ENCODE measurements at places on chromosomes 11 and 22.

- DNase-seq = no peak
Observed at GRCh38 chr11:70871881-70872280, 380.5 kb downstream of the SHANK2 start.

GRCh38 chr11:66315921-66316811, 678 bp downstream of the CD248 start:
- peak; percentile 40 for DNase-seq

GRCh38 chr22:47633111-47633510, 870.7 kb downstream of the TBC1D22A start:
- no peak for DNase-seq

- no peak for DNase-seq
Observed at GRCh38 chr11:134643115-134644012, 231.3 kb upstream of the B3GAT1 start.

DNA sequence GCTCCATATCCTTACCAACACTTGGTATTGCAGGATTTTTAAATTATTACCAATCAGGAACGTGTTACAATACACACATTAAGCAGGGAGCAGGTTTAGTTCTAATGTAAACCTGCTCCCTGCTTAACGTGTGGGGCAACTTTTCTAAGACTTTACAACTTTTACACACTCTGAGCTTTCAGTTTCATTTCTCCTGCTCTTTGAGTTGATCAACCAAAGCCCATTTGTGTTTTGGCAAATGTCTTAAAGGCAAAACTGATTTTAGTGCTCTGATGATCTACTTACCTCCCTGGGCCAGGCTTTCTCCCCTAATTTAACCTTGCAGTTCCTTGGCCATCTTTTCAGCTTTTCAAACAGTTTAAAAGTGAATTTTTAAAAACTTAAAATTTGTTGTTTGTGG, 70.9 kb downstream of the ZBTB44 start:
- no peak for DNase-seq

- DNase-seq = no peak
Observed at GRCh38 chr11:33507967-33508366, 192.7 kb downstream of the C11orf91 start.

GRCh38 chr22:47380692-47381091, 618.2 kb downstream of the TBC1D22A start:
- DNase-seq = no peak

- no peak for DNase-seq
Observed at GRCh38 chr11:102449651-102450570, 2.7 kb downstream of the TMEM123 start.

DNA sequence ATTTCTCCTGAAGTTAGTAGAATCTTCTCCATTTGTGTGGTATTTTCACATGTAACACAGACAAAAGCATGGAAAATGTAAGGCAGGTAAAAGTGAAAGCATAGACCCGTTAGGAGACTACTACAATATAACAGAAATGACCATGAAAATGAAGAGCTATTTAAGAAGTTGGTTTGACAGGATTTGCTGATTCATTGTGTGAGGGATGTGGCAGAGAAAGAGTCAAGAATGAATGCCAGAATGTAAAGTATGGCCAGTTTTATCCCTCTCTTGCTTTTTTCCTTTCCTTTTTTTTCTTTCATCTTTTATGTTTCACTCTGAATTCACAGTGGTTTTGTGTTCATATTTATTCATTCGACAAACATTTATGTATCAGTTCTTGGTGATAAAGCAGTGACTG, 115.9 kb downstream of the ARFGAP2 start:
- DNase-seq = no peak

DNA sequence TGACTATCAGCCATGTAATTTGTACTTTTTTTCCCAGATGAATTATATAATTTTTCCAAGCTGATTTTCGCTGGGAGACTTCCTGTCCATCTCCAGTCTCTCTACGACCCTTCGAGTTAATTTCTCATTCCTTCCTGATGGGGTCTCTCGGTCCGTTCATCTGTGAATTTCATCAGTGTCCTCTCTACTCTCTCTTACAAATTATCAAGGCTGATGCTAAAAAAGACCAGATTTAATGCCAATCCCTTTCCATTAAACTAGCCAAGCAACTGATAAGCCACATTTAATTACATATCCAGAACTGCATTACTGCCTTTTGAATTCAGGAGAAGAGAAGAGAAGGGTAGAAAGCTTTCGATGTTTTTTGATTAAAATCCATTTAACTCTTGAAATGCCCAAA, 25.8 kb downstream of the VSIG10L2 start:
- DNase-seq = no peak

DNA sequence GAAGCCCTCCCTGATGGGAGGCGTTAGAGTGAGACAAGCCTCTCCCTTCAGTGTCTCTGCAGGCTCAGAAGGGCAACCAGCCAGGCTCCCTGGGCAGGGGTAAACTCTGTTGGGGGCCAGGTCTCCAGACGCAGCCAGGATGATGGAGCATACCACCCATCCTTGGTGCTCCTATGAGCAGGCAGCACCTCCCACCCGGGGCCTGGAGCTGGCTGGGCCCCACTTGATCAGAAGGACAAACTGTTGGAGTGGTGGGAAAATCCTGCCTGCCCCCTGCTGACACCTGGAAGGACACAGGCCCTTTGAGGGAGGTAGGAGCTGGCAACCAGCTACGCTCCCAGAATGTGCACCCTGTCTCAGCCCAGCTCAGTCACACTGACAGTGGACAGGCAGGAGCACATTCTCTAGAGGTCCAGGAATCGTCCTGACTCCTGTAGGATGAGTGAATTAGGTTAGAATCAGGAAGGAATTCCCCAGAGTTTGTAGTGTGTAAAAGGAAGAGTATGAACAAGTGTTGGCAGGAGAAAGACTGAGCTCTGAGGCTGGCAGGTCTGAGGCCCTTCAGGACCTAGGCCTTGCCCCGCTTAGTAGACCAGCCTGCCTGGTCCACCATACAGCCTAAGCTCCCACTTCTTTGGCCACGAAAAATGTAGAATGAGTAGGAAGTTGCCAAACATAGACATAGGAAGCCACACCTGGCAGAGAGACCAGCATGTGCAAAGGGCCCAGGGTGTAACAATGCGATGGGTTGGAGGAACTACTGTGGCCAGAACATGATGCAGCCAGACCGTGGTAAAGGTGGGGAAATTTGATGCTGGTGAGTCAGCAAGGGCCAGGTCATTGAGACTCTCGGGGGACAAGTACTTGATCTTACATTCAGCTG, 19.1 kb downstream of the ARHGEF17 start:
- DNase-seq = no peak
